ENCODE measurements at places on chromosomes 12 and 14.

DNA sequence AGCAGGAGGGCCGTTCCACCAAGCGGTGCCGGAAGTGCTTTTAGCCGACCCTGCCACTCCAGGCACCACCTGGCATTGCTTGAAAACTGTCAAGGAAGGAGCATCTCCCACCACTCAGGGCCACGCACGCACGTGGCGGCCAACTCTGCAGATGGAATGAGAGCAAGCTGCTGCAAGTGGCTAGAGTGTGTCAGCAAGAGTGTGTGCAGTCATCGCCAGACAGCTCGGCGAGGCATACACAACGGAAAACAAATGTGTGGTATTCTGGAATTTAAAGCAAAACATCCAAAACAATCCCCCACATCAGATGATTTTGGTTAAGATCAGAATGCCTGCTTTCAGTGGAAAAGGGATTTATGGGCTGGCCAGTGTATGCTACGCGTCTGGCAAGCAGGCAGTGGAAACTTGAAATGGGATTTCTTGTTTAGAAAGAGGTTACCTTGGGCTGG is 11.2 kb downstream of the CD9 start:
- no peak for DNase-seq

GRCh38 chr14:75445963-75446362 is 18.1 kb downstream of the JDP2 start:
- no peak for DNase-seq

DNA sequence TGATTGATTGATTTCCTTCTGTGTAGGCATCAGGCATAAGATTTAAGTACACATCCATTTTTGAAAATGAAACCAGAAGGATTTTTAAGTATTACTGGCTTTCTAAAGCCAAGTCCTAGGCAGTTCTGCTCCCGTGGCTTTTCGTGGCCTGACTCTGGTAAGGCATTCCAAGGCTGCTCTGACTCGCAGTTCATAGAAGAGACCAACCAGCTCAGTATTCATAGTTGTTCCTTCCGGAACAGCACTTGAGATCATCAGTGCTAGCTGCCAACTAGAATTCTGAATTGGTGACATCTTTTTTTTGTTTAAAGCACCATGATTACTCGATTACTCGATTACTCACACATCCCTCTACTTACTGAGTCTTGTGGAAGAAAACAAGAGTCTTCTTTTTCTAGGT is 25.9 kb downstream of the SUDS3 start:
- no peak for DNase-seq

GRCh38 chr12:75699728-75700496 is 188.5 kb upstream of the KRR1 start:
- no peak for DNase-seq

- peak; percentile 57 for DNase-seq
Observed at GRCh38 chr12:10554228-10554755, 48.6 kb downstream of the EIF2S3B start.

GRCh38 chr12:128190614-128191013 is 76.4 kb upstream of the TMEM132C start:
- no peak for DNase-seq

- peak; percentile 24 for DNase-seq
Observed at GRCh38 chr12:128542844-128543243, 275.9 kb downstream of the TMEM132C start.

DNA sequence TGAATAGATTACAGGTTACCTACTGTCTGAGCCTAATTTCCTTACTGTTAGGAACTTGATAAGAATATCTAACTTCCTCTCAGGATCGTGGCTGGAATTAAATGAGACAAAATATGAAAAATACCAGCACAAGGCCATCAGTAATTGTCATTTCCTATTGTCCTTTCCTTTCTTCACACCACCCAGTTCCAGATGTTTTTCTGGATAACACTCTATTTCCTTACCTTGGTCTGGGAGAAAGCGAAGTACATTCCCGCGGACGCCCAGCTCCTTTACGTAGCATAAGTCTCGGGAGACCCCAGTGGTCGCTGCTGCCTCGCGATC is 376 bp downstream of the GDF3 start:
- DNase-seq: no peak

DNA sequence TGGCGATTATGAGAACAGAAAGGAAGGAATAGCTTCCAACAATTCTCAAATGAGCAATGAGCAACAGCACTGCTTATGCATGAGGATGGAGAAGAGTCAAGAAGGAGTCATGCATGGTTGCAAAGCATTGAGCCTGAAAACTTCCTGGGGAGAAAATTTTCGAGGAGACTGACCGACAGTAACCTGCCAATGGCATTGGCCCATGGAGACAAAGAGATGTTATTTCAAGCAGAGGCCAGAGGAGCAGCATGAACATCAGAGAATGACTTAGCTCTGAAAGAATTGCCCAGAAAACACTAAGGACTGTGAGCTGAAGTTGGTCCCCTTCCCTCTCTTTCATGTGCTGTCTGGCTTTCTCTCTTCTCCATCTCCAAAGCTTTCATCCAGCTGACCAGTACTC is 343.4 kb downstream of the ADAMTS20 start:
- no peak for DNase-seq

GRCh38 chr12:6198051-6198450 is 2.1 kb upstream of the CD9 start:
- no peak for DNase-seq

- DNase-seq: no peak
Observed at GRCh38 chr14:85764822-85765221, 234.9 kb downstream of the FLRT2 start.

- DNase-seq: no peak
Observed at GRCh38 chr14:36818246-36818645, 156.6 kb downstream of the PAX9 start.

DNA sequence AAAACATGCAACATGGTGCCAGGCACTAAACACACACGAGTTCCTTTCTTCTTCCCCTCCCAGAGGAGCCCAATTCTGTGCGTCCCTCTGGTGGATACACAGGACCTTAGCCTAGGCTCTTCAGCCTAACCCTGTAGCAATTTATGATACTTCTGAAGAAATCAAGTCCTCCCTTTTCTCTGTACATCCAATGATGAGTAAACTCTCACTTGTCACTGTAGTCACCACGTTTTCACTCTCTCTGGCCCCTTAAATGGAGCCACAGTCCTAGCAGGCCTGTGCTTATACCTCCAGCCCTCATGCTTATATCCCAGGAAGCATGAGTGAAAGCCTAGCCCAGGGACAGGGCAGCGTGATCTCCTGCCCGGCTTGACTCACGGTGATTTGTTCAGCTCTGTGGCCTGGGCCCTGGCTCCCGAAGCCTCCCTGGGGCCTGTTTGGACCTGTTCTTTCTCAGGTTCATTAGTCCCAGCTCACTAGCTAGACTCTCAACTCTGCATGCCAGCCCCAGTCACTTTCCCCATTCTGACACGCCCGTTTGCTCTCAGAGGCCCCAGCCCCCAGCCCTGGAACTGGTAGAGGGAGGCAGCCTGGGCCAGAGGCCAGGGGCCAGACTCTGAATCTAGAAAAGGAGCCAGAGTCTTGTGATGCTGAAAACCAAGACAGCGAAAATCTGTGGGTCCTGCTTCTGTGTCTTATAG is 24.1 kb upstream of the PLEKHG3 start:
- no peak for DNase-seq

GRCh38 chr12:105716621-105717020 is 386.1 kb downstream of the C12orf75 start:
- no peak for DNase-seq

DNA sequence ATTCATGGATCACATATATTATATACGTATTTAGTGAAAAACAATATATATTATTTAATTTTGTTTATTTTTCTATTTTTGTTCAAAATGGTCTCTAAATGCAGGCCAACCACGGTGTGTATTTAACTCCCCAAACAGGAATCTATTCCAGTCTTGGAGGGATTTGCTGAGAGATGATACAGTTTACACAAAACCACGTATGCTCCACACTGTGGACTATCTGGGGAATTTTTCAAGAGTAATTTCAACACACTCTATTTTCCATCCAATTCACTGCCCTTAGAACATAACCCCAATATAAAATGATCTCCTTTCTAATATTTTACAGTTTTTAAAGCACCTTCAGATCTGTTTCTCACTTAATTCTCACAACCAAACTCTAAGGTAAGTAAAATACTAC is 15.3 kb downstream of the EML1 start:
- DNase-seq: no peak

DNA sequence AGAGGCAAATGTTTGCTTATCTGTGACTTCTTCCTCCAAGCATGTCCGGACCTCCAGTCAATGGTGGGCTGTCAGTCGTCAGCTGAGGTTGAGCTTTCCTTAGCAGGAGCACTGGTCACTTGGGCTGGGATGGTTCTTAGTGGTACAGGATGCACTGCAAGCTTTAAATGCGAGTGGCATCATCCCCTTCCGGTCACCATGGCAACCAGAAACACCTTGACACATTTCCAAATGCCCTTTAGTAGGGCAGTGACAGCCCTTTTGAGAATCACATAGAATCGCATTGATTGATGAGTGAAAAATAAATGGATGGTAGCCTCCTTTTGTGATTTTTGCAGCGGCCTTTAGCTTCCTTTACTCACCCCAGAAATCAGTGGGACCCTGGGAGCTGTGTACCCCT is 24.1 kb downstream of the NTF3 start:
- no peak for DNase-seq

DNA sequence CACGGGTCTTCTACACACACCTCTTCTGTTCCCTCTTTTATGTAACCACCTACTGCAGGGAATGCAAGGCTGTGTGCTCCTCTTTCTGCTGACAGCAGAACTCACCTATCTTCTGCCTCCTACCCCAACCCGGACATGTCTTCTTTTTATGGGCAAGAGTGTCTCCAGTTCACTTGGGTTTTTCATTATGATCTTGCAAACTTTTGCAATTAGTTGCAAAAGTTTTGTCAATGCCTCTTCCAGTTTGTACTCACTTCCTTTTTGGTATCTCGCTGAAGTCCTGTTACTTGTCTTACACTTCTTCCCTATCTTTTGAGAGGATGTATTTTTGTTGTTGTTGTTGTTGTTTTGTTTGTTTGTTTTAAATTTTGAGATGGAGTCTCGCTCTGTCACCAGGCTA is 50.6 kb downstream of the DRAM1 start:
- no peak for DNase-seq

- DNase-seq: no peak
Observed at GRCh38 chr12:77324763-77325468, 259.5 kb upstream of the E2F7 start.

DNA sequence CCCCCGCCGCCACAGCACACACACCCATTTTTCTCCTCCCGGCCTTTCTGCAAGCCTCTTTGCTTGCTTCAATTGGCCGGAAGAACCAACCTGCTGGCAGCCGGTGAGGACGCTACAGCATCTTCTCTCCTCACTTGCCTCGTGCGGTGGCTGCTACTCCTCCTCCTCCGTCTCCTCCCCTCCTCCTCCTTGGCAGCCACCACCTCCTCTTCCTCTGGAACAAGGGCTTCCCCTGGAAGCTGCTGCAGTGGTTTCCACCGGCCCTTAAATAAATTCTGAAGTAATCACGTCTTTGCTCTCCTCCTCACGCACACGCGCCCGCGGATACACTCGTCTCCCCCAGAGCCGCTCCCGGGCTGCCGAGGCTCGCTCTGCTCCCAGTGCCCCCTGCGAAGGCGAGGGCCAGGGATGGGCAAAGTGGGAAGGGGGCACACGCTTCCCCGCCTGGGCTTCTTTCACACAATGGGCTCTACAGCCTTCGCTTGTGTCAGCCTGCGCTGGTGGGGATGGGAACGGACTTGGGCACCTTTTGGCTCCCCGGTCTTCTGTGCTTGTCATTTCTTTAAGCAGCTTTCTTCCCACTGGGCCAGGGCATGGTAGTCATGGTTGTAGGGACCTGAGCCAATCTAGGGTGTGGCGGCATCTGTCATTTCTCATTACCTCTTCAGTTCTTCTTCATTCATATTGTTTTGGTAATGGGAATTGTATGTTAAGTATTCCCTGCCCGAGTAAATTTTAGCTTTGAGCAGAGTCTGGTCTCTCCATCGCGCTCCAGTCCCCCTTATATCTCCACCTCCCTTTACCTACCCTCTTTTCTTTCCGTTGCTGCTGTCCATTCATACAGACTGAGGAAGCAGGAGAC is at the start of gene PPFIA2:
Gene PPFIA2 (minus strand): TSS at position 161 of the 862 bp plus-strand sequence.
- peak; percentile 3 for DNase-seq

DNA sequence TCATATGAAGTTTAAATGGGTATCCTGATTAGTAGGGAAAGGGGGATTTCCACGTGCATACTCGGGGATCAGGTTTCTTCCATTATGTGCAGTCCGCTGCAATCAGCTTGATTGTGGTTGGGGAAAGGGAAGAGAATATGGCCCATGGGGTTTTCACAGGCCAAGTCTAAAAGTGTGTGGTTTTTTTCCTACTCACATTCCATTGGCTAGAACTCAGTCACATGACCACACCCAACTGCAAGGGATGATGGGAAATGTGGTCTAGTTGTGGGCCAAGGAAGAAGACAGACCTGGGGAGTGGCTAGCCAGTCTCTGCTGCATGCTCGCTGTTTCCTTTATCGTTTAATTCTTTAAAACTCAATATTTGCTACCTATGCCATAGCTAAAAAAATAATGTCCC is 105.1 kb downstream of the PRIMA1 start:
- no peak for DNase-seq

DNA sequence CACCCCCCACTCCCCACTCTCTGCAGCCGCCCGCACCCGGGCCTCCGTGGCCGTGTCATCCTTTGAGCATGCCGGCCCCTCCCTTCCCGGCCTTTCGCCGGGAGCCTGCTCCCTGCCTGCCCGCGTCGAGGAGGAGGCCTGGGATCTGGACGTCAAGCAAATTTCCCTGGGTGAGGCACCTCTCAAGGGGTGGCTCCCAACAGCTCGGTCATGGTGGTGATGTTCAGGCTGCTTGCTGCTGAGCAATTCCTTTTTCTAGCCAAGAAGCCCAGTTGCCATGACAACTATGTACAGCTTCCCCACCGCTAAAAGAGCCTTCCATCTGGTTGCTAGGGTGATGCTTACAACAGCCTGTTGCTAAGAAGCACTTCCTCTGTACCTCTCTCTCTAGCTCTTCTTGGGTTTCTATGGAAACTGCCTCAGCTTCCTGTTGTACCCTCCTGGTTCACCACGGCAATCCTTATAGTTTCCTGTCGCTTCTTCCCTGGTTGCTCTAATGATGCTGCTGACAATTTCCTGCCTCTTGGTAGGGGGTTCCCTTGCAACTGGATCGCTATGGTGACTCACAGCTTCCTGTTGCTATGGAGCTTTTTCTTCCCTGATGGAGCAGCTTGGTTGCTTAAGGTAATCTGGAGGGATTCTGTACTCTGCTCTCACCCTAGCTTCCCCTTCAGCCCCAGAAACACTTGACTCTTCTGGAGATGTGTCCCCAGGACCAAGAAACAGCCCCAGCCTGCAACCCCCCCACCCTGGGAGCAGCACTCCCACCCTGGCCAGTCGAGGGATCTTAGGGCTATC is 11.0 kb downstream of the ZNF219 start:
- DNase-seq: peak; percentile 97

DNA sequence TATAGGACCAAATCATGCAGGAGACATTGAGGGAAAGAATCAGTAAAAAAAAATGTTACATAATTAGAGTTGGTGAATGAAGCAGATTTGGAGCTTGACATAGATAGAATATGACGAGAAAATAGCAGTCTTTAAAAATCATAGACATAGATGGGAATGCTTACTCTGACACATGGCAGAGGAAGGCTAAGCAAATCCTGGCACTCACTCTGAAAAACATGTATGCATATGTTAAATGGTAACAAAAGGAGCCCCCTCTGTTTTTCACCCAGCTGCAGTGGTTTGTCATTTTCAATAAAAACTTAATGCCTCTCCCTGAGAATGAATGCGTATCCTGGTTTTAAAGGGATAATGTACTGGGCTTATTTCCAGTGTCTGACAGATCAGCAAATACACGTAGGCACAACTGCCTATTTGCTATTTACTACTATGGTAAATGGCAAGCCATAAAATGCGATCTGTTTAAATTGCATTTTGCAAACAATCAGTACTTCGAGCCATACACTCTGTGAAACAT is 561.2 kb upstream of the SEL1L start:
- no peak for DNase-seq

Data from CD4-positive, alpha-beta T cell treated with Interleukin-21 for 1 hour (primary cell).